Activated naive CD4-positive, alpha-beta T cell treated with anti-CD3 and anti-CD28 coated beads, Interleukin-2, amount 50 U/mL, for 16 hours (primary cell): ENCODE measurements at places on chromosomes 12 and 14.
A peak's percentile ranks its signal among the peaks of the same experiment; 100 is the strongest.

DNA sequence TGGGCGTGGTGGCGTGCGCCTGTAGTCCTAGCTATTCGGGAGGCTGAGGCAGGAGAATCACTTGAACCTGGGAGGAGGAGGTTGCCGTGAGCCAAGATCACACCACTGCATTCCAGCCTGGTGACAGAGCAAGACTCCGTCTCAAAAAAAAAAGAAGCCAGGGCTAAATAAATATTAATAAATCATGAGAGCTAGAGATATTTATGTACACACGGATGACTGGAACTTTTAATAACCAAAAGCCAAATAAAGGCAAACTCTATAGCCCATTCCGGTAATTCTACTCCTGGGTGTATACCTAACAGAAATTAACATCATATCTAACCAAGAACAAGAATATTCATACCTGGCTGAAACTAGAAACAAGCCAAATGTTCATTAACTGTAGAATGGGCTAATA is 7.7 kb upstream of the TRAFD1 start:
- no peak for DNase-seq

- DNase-seq, result no peak
These were observed 25.1 kb downstream of the DYRK4 start for GRCh38 chr12:4587108-4587507.

DNA sequence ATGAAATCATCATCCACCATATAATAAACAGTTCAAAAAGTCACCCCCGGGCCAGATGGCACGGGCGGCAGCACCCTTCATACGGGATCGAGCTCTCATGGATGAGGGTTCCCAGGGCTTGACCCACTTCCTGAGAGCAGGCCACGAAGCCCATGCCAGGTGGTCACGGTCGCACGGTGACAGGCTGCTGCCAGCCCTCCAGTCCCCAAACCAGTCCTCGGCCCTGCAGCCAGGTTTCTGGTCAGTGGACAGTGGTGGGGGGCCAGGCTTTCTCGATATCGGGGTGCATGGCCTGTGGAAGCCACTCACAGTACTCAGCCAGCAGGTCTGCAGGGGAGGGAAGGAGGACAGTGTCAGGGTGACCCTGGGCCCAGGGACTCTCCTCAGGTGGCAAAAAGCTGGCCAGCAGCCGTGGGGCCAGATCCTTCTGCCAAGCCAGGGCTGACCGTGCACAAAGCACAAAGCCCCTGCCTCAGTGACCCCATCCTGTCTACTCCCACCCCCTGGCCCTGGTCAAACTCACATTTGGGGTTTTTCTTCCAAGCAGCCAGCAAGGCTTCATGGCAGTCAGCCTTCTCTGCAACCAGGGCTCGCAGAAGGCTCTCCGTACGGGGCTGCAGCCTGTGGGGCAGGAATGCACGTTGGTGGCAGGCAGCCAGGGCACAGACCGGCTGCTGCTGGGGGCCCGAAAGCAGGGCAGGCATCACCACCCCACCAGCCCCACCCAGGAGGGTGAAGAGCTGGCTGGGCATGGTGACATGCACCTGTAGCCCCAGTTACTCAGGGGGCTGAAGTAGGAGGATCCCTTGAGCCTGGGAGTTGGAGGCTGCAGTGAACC is 33.3 kb upstream of the UBC start:
- DNase-seq, result no peak

DNA sequence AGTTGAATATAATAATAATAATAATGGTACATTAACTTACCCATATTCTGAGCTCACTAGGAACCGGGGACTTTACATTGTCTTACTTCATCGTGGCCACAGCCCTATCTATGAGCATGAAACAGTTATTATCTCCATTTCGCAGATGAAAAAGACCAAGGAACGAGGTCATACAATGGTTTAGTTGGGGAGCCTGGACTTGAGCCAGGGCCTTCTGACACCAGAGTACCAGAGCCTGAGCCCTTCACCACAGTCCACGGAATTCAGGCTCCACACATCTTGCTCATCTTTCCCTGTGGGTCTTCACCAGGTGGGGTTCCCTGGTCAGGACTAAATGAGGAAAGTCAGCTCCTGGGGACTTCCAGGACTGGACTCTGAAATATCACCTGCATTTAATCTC is 31.3 kb upstream of the CMKLR1 start:
- no peak for DNase-seq

GRCh38 chr12:119181944-119182343 is 3.2 kb downstream of the HSPB8 start:
- DNase-seq, result no peak

DNA sequence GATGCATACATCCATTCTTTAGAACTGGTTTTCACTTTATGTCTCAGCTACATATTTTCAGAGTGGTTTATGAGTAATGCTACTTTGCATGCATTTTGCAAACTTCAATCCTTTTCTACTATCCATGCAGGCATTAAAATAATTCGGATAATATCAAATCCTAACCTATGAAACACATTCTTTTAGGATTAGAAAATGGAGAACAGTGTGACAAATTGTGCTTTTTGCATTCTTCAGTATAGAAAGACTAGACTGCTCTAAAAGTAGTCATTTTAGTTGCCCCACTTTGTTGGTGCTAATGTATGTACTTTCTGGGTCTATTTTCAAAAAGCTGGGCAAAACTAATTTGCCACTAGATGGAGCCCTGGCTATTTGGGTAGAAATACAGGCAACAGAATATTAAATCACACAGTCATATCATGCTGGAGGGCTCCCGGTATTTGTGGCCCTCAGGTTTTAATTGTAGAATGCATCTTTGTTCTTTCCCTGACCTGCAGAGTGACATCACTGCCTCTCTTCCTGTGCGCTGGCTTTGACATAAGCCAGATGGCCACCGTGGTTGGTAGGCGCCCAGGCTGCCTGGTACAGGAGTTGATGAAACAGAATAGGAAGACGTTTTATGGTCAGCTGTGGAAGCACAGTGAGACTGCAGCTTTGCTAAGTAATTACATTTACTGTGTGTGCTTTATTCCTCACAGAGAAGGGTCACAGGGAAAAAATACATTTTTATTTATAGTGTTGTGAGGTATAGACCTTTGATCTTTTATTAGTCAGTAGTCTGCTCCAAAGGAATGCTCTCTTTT is 28.1 kb downstream of the MSRB3 start:
- DNase-seq, result no peak

DNA sequence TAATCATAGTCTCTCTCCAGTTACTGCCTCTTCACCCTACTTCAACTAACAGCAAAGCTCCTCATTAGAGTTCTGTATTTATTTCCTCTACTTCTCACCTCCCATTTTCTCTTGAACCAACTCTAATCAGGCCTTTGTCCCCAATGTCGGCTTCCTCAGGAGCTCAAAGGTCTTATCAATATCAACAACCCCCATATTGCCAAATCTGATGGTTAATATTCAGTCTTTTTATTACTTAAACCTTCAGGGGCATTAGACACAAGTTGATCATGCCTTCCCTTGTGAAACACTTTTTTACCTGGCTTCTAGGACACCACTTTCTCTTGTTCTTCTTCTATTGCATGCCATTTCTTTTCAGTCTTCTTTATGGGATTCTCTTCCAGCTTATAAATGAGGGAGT is 509.0 kb downstream of the NELL2 start:
- no peak for DNase-seq

GRCh38 chr14:84555493-84555892 is 974.5 kb upstream of the FLRT2 start:
- no peak for DNase-seq

GRCh38 chr12:1448336-1448735 is 146.0 kb downstream of the FBXL14 start:
- DNase-seq, result no peak

GRCh38 chr12:114448618-114448933 is 42.6 kb upstream of the TBX5 start:
- DNase-seq, result no peak

GRCh38 chr12:51630986-51631385 is 40.0 kb downstream of the SCN8A start:
- no peak for DNase-seq

DNA sequence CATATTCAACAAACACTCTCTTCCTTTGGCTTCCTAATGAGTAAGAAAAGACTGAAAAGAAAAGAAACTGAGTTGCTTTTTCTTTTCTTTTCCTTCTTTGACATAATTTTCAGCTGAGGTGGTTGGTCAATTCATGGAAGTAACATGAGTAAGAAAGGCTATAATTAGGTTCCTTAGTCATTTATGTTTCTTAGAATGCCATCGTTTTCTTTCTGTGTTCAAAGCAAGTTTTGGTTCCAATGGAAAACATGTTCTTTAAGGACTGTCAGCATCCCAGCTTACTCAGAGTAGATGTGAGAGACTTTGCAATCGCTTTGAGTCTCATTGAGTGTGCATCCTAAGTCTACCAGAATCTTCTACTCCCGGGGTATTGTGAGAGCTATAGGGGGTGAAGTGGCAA is 882.4 kb downstream of the DIO2 start:
- DNase-seq, result no peak

DNA sequence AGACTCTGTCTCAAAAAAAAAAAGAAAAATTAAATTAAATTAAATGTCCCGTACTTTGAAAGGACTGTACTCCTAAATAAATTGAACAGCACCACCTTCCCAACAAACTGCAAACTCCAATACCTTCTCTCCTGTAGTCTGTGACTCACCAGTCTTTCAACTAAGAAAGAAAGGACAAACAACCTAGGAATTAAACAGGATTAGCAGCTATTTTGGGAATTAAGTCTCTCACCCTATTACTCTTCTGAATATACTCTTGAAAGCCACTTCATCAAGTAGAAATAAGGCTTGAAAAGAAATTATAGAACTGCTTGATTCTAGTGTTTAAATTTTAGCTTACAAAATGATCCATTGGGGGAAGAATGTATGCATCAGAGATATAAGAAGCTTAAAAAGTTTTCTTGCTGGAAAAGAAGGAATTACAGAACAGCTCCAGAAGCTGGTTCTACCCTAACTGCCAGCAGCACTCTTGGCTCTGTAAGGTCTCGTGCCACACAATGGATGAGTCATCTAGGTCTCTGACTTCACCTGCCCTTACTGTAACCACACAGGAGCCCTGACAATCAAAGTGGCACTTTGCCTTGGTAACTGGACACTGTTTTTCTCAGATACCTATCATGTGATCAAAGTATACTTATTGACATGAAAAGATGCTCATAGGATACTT is 57.0 kb upstream of the CERS5 start:
- DNase-seq, result peak; percentile 36

DNA sequence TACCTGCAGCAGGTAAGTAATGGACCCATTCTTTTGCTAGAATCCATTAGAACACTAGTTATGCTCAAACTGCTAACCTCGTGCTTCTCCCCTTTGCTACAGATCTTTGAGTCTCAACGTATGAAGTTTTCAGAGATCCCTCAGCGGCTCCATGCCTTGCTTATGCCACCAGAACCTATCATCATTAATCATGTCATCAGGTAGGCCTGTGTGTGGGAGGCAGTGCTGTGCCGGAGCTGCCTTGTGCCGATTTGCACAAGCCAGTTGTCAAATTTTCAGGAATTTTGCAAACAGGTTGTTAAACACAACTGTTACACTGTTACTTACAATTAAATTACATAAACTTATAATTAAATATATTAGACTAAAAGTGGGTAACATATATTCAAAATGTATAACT is 5.2 kb downstream of the SMARCD1 start:
- DNase-seq, result no peak

GRCh38 chr12:6265038-6265405 is 45.5 kb upstream of the PLEKHG6 start:
- no peak for DNase-seq

- peak; percentile 27 for DNase-seq
These were observed 285.8 kb upstream of the GRIP1 start for GRCh38 chr12:66964629-66965028.

- no peak for DNase-seq
These were observed 13.7 kb upstream of the EIF2B2 start for GRCh38 chr14:74988993-74989392.

DNA sequence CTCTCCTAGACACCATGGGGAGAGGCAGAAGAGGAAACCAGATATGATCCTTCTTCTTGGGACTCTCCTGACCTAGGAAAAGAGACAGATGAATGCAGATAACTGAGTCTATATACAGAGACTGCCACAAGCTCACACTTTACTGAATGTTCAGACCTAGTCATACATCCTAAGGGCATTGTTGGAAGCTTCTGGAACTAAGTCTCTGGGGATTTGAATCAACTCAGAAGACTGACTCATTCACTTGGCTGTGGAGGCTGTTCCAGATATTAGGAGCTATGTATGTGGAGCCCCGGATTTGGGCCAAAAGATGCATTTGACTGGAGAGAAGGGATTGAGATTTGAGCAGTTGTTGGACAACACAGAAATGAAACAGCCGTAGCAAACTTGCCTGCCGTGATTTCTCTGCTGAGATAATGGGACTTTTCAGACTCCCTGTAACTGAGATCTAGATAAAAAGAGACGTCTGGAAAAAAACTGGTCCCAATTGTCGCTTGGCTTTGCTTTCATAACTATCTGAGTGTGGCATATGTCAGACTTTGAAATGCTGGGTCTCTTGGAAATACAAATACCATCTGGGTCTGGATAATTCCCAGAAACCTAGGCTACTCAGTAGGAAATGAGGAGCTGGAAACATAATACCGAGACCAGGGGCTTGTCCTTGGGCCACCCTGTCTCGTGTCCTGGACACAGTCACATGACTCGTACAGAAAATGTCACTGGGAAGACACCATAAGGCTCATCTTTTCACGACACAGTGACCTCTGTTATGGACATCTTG is 396.8 kb downstream of the NUAK1 start:
- no peak for DNase-seq

- no peak for DNase-seq
These were observed 22.2 kb downstream of the PLBD1 start for GRCh38 chr12:14545144-14546124.

- no peak for DNase-seq
These were observed 93.1 kb upstream of the HIF1A start for GRCh38 chr14:61602003-61602732.

- no peak for DNase-seq
These were observed 66.8 kb downstream of the CLIP1 start for GRCh38 chr12:122355706-122356105.

DNA sequence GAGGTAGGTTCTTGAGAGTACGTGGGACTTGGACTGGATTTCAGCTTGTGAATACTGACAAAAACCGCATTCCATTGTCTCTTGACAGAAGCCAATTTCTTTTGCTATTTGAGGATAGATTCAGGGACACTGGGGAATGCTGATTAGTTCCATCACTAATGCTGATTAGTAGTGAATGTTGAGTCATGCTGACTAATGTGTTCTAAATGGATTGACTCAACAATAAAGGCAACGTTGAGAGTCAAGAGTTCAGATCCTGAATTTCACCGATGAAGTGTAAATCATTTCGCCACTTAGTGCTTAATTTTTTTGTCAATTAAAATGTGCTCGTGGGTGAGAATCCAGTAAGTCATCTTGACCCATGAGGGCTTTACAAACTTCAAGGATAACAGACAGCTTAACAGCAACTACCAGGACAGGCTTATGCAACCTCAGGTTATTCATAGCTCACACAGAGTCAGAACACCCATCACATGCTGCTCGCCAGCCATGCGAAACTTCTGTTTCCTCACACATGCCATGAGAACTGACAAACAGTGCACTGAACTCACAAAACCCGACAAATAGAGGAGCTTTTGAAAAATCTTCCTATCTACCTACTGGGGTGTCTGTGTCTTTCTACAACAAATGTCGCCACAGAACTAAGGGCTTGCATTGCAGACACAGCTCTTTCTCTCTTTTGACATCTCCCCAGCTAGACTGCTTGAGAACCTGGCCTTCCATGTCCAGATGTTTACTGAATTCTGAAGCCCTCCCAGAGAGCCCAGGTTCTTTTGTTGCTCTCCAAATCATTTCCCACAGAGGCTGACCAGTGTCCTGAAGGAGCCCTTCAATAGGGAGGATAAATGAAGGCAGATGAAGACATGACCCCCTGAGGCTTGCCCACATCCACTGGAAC is 316.4 kb downstream of the ZFP36L1 start:
- DNase-seq, result no peak

GRCh38 chr12:74917743-74918142 is 291.9 kb downstream of the KCNC2 start:
- DNase-seq, result no peak

- no peak for DNase-seq
These were observed 11.9 kb downstream of the BDKRB1 start for GRCh38 chr14:96267916-96268315.
